Kidney epithelial cell (primary cell): ENCODE measurements at places on chromosomes 4 and X.

DNA sequence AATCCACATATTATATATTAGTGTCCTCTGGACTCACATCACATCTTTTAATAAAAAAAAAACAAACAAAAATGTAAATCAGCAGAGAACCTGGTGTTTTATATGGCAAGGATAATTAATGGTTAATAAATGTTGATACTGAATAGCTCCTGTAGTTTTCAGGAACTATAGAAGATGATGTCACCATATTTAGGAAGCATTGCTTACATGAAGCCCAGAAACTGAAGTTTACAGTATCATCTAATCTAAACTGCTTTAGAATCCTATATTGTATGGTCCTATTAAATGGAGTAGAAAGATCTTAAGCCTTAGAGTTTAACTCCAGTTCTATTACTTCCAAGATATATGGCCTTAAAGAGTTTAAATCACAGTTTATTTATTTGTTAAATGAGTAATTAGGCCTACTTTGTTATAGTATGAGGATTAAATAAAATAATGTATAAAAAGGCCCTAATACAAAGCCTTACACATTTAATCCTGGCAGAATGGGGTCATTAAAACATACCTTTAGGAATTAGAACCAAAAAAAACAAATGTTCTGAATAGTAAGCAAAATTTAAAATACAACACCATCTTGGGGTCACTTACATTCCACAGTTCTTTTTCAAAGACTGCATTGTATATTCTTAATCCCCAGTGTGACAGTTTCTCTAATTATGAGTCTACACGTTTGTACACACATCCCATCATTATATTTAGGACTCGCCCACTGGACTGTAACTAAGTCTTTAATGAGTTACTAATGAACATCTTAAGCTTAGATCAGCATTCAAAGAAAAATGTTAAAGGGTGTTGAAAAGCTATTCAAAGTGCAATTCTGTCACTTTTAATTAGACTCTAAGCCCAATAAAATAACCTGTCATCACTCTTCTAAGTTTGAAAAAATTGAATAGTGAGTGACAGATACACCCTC lies 305.9 kb downstream of the ADGRL3 start:
- no peak for DNase-seq

GRCh38 chr4:48252313-48252712 lies 17.3 kb downstream of the TEC start:
- DNase-seq: no peak

DNA sequence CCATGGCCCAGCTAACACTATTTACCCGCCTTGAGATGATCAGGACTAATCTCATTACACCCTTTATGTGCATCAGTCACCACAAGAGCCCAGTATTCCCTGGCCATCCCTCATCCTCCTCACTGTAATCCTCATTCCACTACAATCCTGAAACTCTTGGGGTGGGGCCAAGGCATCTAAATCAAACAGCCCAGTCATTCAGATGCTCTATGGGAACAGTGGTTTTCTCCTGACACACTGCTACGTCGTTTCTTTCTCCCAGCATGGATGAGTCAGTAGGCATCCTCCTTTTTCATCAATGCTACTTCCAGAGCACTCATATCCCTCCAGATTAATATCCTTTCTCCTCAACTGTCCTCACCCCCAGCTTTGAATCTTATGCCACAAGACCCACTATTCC lies 5.6 kb downstream of the SDAD1 start:
- DNase-seq: peak; percentile 9

DNA sequence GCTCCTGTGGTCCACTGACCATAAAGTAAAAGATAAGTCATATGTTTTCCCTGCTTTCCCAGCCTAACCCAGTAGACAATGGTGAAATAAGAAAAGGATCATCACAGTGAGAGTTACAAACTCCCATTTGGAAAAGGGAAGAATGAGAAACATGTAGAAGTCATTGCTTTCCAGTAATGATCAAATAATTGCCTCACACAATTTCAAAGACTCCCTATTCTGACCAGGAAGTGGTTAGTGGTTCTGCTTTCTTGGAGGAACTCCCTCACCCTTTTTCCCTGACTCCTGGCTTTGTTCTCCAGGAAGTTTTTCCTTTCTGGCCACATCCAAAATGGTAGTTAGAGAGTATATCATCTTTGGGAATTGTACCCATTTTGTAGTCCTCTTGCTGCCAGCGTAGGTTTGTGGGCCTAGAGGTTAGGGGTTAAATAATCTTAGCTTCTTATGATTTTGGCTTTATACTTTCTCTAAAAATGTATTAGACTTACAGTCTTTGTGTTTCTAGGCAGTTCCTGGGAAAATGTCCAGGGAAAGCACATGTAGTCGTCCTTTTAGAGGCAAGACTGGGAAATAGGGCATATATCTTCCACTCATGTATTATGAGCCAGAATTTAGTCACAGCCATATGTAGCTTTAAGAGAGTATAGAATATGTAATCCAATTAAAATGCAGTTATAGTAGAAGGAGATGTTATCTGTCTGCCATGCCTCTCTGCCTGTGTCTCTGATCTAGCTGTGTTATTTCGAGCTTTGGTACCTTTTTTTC lies 10.5 kb downstream of the VAMP7 start:
- no peak for DNase-seq

DNA sequence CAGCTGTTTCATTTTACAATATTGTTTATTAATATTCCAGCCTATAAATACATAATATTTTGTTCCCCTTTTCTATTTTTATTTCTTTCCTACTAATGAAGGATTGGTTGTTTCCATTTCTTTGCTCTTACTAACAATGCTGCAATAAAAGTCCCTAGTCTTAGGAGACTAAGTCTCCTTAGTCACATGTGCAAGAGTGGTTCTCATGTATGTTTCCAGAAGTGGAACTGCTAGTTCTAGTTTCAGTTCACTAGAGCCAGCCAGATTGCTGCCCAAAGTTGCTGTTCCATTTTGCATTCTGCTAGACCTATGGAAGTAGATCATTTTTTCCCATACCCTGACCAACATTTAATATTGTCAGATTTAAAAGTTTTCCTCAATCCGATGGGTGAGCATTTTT lies 44.3 kb downstream of the CNGA1 start:
- DNase-seq: no peak

- peak; percentile 43 for DNase-seq
These were observed 49.6 kb downstream of the LNX1 start for GRCh38 chr4:53541577-53542206.

DNA sequence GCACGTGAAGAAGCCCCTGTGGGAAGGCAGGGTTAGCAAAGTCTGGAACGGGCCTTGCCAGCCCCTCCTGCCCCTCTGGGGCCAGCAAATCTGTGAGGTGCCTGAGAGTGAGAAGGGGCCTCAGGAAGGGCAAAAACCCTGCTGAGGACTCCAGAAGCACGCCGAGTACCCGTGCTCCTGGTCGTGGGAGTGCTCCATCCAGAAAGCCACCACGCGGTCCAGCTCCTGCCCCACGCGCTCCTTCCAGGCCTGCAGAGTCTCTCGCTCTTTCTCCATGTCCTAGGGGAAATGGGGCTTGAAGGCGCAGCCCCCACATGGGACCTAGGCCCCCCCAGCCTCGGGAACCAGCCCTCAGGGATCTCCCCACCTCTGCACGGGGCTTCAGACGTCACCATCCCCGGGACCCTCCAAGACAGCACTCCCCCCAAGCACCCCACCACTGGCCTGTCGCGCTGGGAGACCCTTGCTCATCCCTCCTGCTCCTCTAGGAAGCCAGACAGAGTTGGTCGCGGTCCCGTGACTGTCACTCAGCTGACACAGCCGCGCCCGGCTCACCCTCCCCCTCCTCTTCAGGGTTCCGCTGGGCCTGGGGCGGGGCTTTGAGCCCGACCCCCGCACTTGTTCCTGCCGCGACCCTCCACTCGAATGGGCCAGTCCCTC lies at the start of gene RENBP:
Gene RENBP (minus strand): TSS at position 504 of the 660 bp plus-strand sequence. CDS start 33 bp downstream, at position 471.
- DNase-seq: no peak

GRCh38 chr4:109206620-109207019 lies 95.8 kb downstream of the COL25A1 start:
- DNase-seq: no peak

DNA sequence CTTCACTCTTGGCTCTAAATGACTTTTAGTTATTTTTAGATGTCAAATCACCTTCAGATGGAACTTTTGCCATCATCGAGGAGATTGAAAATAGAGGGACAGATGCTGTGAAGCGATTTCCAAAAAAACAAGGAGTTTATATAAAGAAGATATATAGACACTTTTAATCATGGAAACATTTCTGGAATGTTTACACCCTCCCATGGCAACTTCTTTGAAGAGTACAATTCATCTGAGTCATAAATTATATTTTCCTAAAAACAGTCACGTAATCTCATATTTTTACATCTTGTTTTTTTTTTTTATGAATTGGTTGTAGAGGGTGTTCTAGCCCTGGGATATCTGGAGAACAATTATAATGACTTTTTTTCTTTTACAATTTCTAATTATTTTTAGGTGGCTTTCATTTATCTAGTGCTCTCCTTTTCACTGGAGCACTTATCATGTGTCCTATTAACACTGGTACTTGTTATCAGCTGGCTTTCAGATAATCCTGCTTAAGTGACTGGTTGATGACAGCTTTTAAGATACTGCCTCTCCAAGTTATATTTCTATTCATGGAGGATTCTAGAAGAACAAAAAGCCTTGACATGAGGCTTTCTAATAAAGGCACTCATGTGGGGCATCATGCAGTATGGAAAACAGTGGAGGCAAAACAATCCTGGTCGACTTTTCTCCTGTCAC lies 24.9 kb downstream of the PCDH7 start:
- no peak for DNase-seq

DNA sequence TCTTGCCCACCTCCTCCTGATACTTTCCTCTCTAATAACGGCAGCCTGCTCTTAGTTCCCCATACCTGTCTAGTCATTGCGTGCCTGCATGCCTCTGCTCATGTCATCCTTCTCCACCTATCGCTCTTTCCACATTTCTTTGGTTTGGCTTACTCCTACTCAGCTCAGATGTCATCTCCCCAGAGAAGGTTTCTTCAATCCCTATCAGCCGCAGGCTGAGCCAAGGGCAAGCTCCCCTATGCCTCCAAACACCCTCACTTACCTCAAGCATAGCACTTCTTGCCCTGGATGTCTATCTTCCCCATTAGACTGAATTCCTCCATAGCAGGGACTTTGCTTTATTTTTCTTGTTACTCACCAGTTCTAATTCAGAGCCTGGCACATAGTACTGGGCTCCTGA lies 26.6 kb downstream of the FRMD7 start:
- no peak for DNase-seq

DNA sequence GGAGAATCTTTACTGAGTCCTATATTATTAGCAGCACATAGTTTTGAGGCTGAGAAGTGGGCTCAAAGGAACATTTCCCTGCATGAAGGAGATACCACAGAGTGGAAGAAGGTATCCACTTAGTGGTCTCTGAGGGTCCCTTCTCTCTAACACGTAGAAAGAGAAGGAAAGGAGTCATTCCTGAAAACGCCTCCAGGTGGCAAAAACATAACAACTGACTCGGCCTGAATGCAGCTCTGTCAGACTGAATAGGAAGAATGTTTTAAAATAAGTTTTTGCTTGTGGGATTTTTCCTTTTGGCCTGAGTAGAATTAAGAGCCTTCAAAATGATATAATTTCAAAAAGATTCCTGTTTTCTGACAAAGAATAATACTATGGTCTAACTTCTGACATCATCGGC lies 23.3 kb downstream of the RPGR start:
- no peak for DNase-seq

- no peak for DNase-seq
These were observed 1.4 kb downstream of the SLC16A2 start for GRCh38 chrX:74422576-74423288.

DNA sequence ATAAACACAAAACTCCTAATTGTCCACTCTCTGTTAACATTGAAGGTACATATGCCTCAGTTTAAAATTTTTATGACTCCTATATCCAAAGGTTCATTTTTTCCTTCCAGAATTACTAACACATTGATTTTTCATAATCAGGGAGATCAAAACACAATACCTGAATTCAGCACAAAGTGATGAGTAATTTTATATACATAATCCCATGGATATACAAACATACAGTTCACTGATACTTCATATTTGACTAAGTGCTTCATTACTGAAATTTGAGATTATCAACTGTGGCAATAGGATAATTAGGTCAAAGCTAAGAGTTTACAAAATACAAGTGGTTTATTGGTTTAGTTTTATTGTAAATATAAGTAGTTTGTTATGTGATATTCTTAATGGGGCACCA lies 176.2 kb upstream of the PRPS2 start:
- DNase-seq: no peak

- no peak for DNase-seq
These were observed 66.9 kb upstream of the PLAC1 start for GRCh38 chrX:134725103-134725690.

GRCh38 chr4:94913316-94913715 lies 155.6 kb downstream of the BMPR1B start:
- DNase-seq: no peak

DNA sequence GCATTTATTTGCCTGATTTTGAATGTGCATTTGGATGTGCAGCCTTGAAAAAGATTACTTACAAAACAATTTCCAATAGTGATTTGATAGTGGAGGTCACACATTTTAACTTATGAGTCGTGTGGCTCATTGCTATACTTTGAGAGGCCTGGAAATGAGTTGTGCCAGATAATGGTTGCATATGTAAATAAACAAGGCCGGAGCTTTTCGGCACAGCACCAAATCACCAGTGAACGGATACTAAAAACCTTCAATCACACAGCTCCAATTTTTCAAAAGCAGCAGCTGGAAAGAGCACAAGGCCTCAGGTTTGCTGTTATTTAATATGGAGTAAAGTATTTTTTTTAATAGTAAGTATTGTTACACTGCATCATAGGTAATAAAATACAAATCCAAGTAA lies 57.2 kb downstream of the NPY5R start:
- no peak for DNase-seq

- DNase-seq: no peak
These were observed 154.9 kb upstream of the EPHA5 start for GRCh38 chr4:65825116-65825753.

DNA sequence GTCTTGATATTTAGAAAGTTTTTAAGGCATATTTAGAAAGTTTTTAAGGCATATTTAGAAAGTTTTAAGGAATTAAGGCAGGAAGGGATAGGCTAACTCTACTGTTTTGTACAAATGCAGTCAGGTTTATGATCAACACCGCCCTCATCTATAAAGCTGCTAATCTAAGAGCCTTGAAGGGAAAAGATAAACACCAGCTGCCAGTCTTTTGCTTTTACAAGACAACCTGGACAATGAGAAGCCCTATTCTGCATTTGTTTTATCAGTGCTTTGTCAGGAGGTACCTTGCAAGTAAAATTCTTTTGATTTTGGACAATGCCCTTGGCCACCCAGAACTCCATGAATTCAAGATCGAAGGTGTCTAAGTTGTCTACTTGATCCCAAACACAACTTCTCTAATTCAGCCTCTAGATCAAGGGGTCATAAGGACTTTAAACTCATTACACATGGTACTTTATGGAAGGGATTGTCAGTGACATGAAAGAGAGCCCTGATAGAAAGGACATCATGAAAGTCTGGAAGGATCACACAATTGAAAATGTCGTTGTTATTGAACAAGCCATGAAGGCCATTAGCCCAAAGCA lies 39.8 kb downstream of the IL15 start:
- DNase-seq: no peak

- DNase-seq: no peak
These were observed 4.3 kb upstream of the FRMPD3 start for GRCh38 chrX:107445146-107445545.
